Stimulated activated CD4-positive, alpha-beta T cell treated with anti-CD3 and anti-CD28 coated beads, Interleukin-15, amount 100 ng/mL, for 1 hour (primary cell): ENCODE measurements at places on chromosomes 3 and 15.

DNA sequence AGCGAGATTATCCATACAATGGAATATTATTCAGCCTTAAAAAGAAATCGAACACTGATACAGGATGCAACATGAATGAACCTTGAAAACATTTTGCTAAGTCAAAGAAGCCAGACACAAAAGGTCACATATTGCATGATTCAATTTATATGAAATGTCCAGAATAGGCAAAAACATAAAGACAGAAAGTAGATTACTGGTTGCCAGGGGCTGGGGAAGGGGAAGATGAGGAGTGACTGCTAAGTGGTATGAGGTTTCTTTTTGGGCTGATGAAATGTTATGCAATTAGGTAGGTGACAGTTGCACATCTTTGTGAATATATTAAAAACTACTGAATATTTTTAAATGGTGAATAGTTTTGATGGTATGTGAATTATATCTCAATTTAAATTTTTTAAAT is 38.3 kb downstream of the LRRFIP2 start:
- DNase-seq: no peak

DNA sequence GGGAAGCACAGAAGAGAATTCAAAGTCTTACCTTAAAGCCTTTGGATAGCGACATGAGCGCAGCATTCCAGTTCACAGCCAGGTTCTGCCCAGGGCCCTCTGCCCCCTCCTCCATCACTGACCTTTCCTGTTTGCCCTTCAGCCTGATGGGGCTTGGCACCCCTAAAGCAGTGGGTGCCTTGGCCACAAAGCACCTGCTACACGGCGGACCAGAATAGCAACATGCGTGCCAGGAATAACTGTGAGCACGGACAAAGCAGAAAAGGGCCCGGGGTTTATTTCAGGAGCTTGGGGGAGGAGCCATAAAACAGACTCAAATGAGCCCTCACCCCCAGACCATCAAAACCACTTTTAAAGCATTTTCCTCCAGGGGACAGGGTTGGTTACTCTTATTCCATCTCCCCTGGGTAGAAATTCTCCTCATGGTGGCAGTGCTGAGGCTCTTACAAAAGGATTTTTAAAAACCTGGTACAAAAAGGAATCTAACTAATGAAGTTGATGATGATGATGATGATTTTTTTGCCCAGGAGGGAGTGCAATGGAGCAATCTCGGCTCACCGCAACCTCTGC is 135.4 kb downstream of the KLF13 start:
- DNase-seq: no peak

DNA sequence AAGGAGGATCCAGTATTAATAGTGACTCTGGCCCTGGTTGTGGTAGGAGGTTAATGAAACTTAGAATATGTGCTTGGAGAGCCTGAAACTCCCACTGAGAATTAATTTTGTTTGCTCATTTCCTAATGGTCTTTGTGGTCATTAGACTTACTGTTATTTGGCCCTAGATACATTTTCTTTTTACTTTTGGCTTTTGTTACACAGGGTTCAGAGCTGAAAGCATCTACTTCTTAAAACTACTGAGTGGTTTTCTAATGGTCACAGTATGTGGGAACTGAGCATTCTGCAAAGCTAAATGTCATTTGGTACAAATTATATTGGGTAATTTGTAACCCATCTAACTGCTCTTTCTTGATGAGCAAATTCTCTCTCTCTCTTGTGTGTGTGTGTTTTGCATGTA is 433.4 kb upstream of the IL12A start:
- DNase-seq: no peak

- no peak for DNase-seq
Measured at GRCh38 chr3:154182322-154182922, 61.2 kb downstream of the ARHGEF26 start.

- no peak for DNase-seq
Measured at GRCh38 chr3:182342252-182342651, 451.1 kb upstream of the ATP11B start.

DNA sequence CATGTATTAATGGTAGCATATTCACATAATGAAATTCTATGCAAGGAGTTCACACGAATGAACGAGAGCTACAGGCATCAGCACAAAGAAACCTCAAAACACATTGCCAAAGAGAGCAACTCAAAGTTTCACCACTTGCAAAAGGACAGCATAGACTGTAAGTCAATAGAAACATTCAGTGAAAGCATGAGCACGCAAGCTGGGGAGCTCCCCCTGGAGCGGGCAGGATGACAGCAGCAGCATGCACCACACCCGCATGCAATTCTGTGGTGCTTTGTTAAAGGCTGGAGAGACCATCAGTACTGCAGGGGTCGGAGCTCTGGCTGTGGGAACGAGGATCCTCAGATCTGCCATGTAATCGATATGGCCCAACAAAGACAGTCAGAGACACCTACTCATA is 18.7 kb downstream of the OCA2 start:
- no peak for DNase-seq

GRCh38 chr15:77688266-77688665 is 55.6 kb upstream of the LINGO1 start:
- DNase-seq: no peak

DNA sequence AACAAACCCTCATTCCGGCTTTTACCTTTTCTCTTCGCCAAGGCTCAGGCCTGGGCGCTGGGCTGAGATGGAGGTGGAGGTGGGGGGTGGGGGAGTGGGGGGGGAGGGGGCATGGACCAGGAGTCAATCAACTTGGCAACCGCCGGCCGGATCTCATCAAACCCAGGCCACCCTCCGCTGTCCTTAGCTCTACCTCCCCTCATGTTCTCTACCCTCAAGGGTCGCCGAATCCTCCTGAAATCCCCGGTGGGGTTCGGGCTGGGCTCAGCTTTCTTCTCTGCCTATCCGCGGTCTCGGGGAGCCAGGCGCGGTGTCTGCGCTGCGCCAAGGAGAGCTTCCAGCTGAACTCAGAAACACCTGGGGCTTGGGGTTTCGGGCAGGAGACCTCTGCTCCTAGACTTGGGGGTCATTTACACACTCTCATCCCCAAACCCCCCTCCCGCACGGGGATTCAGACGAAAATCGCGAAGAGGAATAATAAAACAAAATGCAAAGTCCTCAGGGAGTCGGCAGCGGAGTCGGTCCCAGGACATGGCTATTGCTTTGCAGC is 2.5 kb downstream of the ONECUT1 start:
- DNase-seq: no peak

- no peak for DNase-seq
Measured at GRCh38 chr3:159857840-159858239, 130.8 kb upstream of the IL12A start.

GRCh38 chr15:79919749-79920511 is 23.1 kb upstream of the MTHFS start:
- no peak for DNase-seq

GRCh38 chr15:66505430-66505811 is 295 bp downstream of the ZWILCH start:
- no peak for DNase-seq

GRCh38 chr15:62626903-62627302 is 415.6 kb upstream of the TPM1 start:
- no peak for DNase-seq

DNA sequence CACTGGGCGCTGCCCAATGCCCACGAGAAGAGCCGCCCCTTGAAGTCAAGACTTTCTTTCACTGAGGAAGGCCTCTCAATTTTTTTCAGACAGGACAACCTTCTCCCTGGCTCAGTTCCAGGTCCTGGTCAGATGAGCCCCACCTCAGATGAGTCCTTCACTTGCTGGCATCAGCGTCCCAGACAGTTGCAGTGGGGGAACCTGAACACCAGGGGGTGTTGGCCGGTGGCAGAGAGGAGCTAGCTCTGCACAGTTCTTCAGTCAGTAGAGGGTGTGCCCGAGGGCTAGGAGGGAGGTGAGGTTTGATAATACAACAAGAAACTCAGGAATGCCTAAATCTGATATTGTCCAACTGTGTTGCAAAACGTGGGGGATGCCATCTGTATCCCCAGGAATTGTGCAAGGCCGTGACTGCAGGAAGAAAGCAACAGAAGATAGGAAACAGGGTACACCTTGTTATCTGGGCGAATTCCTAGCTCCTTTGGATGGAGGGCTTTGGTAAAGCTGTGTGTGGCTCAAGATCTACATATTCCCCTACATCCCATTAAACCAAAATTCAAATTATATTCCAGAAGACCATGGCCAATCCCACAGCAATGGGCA is 34.3 kb downstream of the CCR3 start:
- DNase-seq: peak; percentile 62

DNA sequence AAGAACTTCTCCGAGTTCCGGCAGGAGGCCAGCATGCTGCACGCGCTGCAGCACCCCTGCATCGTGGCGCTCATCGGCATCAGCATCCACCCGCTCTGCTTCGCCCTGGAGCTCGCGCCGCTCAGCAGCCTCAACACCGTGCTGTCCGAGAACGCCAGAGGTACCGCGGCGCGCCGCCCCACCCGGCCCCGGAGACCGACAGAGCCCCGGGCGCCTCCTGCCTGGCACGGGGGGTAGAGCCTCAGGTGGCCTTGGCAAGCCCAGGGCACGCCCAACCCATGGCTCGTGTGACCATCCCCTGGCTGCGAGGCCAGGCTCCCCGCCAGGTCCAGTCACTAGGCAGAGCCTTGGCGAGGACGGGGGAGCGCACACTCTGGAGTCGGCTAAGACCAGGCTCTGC is 134.1 kb downstream of the LRRK1 start:
- DNase-seq: no peak

DNA sequence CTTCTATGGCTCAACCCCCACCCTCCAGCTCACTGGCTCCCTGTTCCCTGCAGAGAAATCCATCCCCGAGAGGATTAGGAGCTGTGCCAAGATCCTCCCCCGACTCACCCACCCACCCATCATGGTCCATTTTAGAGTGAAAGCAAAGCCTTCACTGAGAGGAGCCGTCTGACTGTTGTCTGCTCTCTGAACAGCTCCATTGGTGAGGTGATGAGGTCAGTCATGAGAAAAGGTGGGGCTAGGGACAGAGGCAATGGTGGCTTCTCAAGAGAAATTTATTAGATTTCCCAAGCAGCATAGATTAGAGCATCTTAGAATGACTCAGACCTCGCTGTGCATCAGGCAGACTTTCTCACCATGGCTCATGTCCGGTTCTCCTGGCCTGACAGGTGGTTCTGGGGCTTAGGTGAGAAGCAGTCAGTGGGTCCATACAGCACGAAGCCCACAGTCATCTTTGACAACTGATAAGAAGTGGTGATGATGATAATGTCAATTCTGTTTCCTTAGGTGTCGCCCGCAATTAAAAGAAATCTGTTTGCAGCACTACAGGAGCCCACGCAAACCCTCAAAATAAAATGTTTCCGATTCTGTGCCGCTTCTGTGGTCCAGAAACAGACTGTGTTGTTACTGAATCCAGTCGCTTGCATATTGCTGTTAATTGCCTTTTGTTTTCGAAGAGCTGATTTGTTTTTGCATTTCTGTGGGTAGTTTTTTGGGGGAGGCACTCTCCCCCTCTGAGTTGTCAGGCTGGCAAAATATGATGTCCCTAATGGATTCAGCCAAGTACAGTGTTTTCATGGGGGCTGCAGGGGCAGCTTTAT is 24.8 kb upstream of the RHO start:
- DNase-seq: no peak
